ENCODE measurements at places on chromosomes 1 and 21.
A peak's percentile ranks its signal among the peaks of the same experiment; 100 is the strongest.

DNA sequence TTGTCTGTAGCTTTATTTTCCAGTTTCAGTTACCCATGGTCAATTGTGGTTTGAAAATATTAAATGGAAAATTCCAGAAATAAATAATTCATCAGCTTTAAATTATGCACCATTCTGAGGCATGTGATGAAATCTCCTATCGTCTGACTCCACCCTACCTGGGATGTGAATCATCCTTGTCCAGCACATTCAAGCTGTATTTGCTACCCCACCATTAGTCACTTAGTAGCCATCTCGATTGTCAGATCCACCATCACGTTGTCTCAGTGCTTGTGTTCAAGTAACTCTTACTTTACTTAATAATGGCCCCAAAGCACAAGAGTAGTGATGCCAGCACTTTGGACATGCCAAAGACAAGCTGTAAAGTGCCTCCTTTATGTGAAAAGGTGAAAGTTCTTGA is 4.0 kb downstream of the STPG1 start:
- DNase-seq: peak; percentile 82

DNA sequence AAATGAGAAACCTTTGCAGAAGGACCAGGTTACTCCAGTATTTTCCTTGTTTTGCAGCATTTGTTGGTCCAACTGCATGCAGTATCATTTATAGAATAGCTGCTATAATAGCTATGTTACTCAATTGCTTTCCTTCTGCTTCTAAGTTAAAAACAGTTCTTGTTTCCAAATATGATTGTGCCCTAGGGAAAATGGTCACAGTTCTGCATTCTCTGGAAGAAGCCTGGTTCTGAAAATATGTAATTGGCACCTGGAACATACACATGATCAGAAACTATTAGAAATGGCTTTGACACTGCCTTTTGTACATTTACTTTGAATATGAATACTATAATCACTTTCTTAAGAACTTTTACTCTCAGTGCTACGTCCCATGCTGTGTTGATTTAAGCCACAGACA is 33.6 kb downstream of the HENMT1 start:
- DNase-seq: no peak

DNA sequence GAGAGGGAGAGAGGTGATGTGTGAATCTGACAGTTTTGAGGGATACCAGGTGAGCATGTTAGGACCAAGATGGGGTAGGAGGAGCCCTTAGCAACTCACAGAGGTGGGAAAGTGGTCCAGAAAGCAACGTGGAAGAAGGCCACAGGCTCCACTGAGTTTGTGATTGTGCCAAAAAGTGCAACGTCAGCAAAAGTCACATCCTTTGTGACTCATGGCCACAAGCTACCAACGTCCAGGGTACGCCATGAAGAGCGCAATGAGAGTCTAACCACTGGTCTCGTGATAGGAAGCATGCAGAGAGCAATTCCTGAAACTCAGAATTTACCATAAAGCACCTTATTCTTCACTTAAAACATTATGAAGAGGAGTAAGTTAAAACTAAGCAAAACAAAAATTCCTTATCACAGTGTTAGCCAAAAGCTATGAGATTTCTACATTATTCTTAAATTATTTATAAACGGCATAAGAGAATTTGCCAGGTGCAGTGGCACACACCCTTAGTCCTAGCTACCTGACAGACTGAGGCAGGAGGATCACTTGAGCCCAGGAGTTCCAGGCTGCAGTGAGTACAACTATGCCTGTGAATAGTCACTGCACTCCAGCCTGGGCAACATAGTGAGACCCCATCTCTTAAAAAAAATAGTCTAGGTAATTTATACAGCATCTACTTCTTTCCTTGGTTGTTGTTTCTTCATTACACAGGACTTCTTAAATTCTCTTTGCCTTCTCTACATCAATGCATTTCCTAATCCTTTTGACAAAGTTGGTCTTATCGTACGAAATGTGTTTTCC is 55.2 kb downstream of the COLGALT2 start:
- no peak for DNase-seq

GRCh38 chr1:165737196-165737595 is 31.5 kb downstream of the TMCO1 start:
- no peak for DNase-seq

DNA sequence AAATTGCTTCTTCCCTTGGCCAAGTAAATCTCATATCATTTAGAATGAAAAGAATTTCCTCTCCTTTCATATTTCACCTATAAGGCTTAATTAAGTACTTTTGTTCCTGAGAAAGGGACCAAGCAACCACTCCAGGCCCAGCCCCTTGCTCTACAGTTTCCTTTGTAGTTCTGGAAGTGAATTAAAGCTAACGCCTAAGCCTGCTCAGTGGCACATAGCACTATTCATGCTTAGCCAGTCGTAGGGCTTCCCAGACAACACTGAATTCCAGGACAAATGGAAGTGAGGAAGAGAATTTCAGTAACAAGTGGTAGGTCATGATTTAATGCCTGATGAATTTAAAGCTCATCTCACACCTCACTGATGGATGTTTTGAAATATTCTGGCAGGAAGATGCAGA is 73.3 kb downstream of the RPAP2 start:
- DNase-seq: no peak

- no peak for DNase-seq
These were observed 10.8 kb downstream of the SCNN1D start for GRCh38 chr1:1291023-1291528.

DNA sequence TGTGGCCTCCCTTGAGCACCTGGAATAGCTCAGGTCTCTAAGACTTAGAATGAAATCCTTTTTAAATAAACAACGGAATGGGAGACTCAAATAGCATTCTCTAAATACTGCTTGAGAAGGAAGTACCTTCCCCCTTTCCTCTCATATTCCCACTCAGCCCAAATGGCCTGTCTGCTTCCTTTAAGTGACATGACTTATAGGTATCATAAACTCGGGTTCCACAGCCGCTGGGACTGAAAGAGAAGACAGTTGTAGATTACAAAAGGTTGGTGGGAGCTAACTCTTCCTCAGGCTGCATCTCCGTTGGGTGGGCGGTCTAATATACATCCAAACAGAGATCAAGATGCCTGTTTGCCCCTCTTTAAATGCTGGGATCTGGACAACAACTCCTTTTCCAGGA is 1.2 kb upstream of the HMCN1 start:
- DNase-seq: no peak

Data from brain microvascular endothelial cell (primary cell).